ENCODE measurements at places on chromosomes 2 and 18. TPM values are rescaled to one million over a fixed set of nuclear protein-coding genes. Genes with fewer than 3 reads are reported as not detected.

DNA sequence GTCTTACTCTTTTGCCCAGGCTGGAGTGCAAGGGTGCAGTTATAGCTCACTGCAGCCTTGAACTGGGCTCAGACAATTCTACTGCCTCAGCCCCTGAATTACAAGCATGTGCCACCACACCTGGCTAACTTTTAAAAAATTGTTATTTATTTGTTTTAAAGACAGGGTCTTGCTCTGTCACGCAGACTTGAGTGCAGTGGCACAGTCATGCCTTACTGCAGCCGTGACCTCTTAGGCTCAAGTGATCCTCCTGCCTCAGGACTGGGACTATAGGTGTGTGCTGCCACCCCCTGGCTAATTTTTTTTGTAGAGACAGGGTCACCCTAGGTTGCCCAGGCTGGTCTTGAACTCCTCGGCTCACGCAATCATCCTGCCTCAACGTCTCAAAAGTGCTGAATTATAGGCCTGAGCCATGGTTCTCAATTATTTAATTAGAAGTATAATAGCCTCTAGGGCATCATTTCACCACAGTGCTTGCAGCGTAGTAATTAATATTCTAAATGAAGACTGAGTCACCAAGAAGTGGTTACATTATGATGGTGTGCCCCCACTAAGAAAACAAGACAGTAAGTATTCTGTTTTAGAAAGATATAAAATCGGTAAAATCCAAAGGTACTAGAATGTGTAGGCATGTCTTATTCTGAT lies 69.6 kb downstream of the EML4 start:
- DNase-seq = no peak

- DNase-seq = no peak
Measured at GRCh38 chr2:224778474-224778877, 62.3 kb upstream of the CCDC195 start.

DNA sequence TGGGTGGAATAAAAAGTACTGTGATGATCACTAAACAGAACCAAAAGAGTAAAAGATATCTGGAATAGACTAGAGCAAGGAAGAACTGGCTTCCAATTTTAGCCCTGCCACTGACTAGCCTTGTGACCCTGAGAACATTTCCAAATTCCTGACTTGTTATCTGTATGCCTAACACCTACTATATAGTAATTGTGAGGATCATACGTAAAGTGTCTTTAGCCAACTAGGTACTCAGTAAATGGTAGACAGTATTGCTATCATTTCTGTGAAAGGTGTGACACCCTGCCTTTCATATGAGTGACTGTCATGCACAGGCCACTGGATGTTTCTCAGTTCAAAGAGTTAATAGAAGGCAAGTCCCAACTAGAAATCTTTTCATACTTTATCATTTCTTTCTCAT lies 29.8 kb downstream of the CYTIP start:
- no peak for DNase-seq

DNA sequence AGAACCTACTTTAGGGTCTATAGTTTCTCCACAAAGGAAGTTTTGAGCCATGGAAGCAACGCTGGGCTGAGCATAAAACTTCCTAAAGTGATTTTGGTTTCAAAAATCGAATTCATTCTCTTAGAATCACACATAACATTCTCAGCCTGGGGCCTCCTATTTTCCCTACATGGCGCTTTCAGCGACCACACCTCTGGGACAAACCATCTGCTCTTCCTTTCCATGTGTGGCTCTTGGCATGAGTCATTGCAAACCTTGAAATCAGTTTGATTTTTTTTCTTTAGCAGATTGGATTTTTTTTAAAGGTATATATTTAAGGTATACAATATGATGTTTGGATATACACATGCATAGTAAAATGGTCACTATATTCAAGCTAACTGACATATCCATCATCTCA lies 72.5 kb upstream of the APCDD1 start:
- DNase-seq = no peak

DNA sequence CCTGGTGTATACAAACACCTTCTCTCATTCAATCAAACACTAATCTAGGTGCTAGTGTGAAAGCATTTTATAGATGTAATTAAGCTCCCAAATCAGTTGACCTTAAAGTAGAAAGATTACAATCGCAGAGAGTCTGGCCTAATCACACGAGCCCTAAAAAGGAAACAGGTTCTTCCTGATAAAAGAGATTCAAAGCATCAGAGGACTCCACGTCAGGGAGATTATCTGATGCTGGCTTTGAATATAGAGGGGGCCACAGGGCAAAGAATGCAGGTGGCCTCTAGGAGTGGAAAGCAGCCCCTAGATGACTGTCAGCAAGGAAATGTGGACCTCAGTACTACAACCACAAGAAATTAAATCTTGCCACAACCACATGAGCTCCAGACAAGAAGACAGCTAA lies 28.2 kb upstream of the ZC3H15 start:
- no peak for DNase-seq

GRCh38 chr2:165631089-165631488 lies 161.6 kb downstream of the CSRNP3 start:
- DNase-seq = no peak

- no peak for DNase-seq
Measured at GRCh38 chr2:143431316-143431715, 302.1 kb downstream of the ARHGAP15 start.

CNRIP1 gene
- total RNA-seq = 53.0 TPM

CEBPZ gene
- 47.4 TPM for total RNA-seq

LTBP1 gene
- total RNA-seq = 31.0 TPM

EPC2 gene
- total RNA-seq = 47.2 TPM

TXNDC2 gene
- 0.11 TPM for total RNA-seq
